ENCODE measurements at places on chromosomes 6 and 20.

DNA sequence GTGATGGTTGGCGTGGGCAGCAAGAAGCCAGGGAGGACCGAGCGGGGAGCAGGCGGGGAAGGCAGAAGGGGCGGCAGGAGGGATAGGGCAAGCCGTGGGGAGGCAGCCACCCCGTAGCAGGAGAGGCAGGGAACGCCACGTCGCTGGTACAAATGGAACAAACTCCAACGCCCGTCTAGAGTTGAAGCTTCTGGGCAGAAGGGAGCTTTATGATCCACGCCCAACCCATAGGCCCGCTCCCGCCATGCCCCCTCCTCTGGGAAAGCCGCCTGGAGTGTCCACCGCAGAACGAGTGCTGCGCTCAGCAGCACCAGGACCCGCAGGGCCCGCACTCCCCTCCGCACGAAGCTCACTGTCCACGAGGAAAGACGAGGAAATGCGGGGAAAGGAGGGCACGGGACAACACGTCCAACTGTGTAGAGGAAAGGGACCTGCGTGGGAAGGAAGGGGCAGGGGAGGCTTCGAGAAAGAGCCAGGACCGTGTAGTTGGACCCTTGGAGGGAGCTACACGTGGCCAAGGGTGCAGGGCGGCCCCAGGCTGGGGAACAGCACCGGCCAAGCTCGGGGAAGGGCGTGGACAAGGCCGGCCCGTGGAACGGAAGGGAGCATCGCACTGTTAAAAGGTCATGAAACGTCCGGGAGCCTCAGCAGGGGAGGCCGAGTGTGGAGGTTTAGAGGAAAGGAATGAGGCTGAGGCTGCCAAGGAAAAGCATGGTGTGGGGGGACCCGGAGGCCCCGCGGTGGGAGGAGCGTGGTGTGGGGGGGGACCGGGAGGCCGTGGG lies 204.0 kb downstream of the DLL1 start:
- DNase-seq, result no peak

GRCh38 chr6:139344186-139344963 lies 30.1 kb downstream of the CITED2 start:
- no peak for DNase-seq

DNA sequence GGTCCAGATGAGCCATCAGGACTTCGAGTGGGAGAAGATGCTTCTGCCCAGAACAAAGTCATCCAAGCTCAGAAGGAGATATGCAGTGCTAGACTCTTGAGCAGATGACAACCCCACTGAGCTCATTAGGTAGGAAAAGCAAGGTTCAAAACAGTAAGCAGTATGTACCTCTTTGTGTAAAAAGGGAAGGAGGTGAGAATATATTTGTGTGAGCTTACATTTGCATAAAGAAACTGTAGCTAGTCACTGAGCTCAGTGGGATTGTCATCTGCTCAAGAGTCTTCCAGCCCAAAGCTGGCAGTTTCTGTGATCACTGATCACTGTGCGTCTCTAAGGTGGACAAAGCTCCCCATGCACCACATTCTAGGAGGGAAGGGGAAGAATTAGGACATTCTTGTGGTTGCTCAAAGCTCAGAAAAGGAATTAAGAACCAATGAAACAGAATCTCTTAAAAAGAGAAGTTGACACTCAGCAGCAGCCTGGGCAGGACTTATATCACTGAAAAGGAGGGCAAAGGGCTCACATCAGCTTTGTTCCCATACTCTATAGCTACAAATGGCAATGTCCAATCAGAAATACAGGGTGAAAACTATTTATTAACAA lies 90.0 kb upstream of the MAFB start:
- no peak for DNase-seq

DNA sequence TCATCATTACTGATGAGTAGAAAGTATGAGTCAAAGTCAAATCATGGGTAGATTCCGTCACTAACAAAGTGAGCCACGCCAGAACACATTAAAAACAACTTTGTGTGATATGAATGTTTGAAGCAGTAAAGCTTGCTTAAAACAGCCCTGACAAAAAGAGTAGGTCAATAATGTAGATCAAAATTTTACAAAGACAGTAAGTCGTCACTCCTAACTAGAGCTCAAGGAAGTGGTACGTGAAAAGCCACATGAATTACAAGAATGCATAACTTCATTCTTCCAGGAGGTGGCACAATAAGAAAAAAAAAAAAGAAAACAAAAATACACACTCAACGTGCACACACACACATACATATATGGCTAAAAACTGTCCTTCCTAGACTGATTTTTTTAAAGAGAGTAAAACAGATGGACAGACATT lies 69.9 kb downstream of the HACE1 start:
- DNase-seq, result no peak

DNA sequence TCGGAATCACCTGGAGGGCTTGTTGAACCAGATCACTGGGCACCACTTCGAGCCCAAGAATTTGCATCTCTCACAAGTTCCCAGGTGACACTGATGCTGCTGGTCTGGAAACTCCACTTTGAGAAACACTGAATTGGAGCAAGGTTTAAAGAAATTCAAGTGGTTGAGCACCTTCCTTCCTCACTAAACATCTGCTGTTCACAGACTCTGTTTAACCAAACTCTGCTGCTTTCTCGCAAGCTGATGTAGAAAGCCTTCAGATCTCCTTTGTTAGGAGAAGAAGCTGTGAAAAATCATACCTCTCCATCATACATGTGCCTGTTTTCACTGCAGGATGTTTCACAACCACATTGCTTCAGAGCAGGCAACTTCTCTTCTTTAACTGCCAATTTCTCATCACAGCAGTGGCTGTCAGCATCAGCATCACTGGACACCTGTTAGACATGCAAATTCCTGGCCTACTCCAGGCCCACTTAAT lies 87.5 kb upstream of the TOP1 start:
- DNase-seq, result no peak
